Stimulated activated CD4-positive, alpha-beta T cell treated with anti-CD3 and anti-CD28 coated beads, TNF-alpha, amount 100 ng/mL, for 48 hours (primary cell): ENCODE measurements at places on chromosomes 2 and 18.

GRCh38 chr2:186919296-186919695 is 70.3 kb upstream of the ZSWIM2 start:
- no peak for DNase-seq

- DNase-seq, result no peak
These were observed 82.3 kb downstream of the STPG4 start for GRCh38 chr2:47072728-47073191.

DNA sequence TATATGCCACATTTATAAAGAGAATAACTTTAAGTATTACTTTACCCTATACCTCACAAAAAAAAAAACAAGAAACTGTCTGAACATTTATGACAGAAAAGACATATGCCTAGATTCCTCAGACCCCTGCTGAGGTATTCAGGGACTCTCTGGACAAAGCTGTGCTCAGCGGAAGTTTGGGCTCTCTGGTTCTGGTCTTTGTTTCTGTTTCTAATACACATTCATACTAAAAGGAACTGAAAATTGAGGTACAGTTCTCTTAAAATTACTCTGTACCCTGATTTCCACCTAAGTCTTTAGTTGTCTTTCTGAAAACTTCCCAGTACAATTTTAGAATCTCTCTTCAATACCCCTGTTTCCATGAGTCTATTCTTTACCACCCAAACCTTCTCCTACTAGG is 160.3 kb downstream of the IKZF2 start:
- no peak for DNase-seq

- no peak for DNase-seq
These were observed 35.2 kb downstream of the MTERF4 start for GRCh38 chr2:241066893-241067341.

DNA sequence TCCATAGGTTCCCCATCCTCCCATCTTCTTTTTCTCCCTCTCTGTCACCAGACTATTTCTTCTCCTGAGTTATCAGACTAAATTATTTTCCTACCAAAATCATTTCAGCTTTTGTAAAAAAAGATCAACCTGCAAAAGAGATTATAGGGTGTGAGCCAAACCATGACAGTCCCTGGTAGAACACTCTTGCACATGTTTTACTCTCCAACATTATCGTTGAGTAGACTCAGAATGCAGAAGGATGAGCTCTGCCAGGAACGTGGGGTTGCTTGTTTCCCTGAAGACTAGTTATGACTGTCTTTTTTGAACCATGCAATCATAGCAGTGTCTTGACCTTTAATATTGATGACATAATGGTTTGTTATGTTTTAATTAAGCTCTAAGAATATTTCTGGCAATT is 360.1 kb upstream of the VWC2L start:
- no peak for DNase-seq

- DNase-seq, result no peak
These were observed 51.3 kb upstream of the CYRIA start for GRCh38 chr2:16716944-16717343.

DNA sequence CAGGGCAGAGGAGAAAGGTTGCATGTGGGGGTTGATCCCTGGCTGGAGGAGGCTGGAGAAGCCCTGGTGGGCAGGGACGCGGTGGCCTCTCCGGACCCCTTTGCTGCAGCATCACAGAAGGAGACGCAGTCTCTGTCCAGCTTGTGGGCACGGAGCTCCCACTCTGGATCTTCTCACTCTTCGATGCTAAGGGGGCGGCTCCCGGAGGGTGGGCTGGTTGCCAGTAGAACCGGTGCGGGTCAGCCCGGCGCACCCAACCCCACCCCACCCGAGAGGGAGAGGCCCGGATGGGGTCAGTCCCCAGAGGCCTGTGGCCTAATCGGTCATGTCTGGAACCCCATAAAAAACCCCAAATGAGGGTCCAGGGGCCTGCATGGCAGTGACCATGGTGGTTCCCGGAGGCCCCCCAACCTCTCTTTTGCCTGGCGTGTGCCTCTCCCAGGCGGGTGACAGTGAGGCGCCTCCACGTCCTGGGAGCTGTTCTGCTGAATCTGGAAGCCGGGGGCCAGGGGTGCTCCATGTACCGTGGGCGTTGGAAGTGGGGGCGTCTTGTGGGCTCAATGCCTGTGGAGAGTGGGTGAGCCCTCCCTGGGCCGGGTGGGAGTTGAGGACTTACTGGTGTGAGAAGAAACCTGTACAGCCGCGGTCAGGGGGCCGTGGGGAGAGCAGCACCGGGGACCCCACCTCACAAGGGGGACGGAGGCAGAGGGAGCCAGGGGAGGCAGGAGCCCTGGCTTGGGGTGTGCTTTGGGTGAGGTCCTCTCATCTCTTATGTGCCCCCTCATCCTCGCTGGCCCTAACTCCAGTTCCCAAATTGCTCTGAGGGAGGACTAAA is 79.6 kb downstream of the RTP5 start:
- no peak for DNase-seq

- peak; percentile 80 for DNase-seq
These were observed 18.7 kb upstream of the DUSP2 start for GRCh38 chr2:96163768-96164429.

- no peak for DNase-seq
These were observed 353.1 kb downstream of the ARHGAP15 start for GRCh38 chr2:143482316-143482715.

DNA sequence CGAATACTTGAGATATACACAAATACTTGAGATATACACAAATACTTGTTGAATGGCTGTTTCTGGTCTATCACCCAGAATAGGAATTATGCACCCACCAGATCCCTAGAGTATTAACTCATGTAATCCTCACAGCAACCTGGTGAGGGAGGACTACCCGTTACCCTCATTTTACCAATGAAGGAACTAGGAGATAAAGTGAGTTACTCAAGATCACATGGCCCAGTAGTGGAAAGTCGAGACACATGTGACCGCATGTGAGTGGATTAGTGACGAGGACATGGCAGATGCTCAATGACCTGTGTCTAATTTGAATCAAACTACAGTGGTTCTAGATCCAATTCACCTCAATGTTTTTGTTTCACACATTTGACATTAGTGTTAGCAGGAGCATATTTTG is 2.4 kb downstream of the MOGAT1 start:
- DNase-seq, result no peak

DNA sequence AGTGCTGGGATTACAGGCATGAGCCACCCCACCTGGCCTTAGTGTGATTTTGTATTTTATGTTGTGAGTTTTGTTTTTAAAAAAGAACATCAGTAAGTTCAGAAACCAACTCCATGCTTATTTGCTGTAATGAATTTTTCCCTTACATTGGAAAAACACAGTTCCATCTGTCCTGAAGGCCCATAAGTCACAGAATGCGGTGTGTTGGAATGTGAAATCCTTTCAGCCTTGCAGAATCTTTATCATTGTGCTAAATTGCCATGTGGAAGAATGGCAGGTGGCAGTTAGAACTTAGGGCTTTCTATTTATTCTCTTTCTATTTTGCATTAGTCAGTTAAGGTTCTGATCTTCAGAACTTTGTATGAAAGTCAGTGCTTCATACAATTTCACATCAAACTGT is 52.6 kb downstream of the NEDD4L start:
- DNase-seq, result no peak

DNA sequence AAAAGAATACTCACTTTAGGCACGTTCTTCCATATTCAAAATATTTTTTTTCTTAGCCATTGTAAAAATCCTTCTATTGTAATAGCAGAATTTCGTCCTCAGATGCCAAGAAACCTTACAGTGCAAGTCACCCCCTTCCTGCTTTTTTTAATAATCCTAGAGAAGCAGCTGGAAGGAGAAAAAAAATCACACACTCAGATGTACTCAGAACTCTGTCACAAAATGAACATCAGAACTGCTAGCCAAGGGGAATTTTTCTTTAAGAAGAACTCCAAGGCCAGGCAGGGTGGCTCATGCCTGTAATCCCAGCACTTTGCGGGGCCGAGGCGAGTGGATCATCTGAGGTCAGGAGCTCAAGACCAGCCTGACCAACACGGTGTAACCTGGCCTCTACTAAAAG is 127.3 kb upstream of the SPATS2L start:
- DNase-seq, result no peak

DNA sequence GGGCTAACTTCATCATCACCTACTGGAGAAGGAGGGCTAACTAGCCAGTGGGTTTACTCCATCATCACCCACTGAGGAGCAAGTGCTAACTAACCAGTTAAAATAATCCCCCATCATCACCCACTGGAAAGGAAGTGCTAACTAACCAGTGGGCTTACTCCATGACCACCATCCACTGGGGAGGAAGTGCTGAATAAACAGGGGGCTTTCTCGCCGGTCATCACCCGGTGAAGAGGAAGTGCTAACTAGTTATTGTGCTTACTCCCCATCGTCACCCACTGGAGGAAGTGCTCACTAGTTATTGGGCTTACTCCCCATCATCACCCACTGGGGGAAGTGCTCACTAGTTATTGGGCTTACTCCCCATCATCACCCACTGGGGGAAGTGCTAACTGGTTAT is 124.4 kb upstream of the SALL3 start:
- no peak for DNase-seq

GRCh38 chr18:31429623-31430022 is 17.9 kb upstream of the DSG3 start:
- DNase-seq, result no peak

GRCh38 chr2:220473611-220474010 is 846.2 kb downstream of the SLC4A3 start:
- DNase-seq, result no peak
